A172 (cell line): ENCODE measurements at places on chromosomes 3 and 15. TPM values are rescaled to one million over a fixed set of nuclear protein-coding genes. Genes with fewer than 3 reads are reported as not detected.
A peak's percentile ranks its signal among the peaks of the same experiment; 100 is the strongest.

Gene CLDN18
- total RNA-seq, result 0.07 and 0.26 TPM in 2 replicates

Gene SLC49A4
- total RNA-seq, result 44.2 and 49.5 TPM in 2 replicates

GRCh38 chr3:101842245-101842934 lies 6.9 kb upstream of the NFKBIZ start:
- peak; percentile 88 for DNase-seq

- peak; percentile 8 for DNase-seq
These were observed 1.6 kb downstream of the NECTIN3 start for GRCh38 chr3:111073218-111073617.

DNA sequence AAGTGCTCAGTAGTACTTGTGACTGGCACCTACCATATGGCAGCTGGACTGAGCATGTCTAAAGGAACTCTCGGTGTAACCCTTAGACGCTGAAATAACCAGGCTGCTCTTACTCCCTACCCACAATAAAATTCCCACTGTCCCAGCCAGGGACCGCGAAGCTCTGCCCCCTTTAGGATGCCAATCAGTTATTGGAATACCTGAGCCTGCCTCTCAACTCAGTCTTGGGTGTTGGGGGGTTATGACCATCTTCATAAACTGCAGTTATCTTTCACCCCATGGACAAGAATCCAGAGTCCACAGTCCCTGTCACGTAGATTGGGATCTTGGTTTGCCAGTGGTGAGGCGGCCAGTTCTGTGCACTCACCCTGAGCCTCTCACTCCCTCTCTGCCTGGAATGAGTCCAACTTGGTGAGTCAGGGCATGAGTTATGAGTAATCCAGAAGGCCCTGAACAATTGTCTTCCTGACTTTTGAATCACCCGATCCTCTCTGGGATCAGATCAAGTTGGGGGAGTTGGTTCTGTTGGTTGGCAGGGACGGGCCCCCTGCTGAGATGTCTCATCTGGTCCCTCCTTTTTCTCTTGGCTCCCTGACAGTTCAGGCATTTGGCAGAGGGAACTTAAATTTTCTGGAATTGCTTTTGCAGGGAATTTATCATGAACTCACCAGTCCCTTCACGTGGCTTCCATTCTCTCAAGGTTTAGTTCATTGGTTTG lies 120.1 kb upstream of the UBE2E1 start:
- peak; percentile 100 for DNase-seq

GRCh38 chr3:73739791-73740453 lies 115.2 kb upstream of the PDZRN3 start:
- no peak for DNase-seq
